ENCODE measurements at places on chromosomes 16 and 17.

- DNase-seq: peak; percentile 39
Observed at GRCh38 chr16:11949527-11949926, 7.7 kb upstream of the NPIPB2 start.

- no peak for DNase-seq
Observed at GRCh38 chr17:63859257-63859656, 14.2 kb downstream of the CSH2 start.

DNA sequence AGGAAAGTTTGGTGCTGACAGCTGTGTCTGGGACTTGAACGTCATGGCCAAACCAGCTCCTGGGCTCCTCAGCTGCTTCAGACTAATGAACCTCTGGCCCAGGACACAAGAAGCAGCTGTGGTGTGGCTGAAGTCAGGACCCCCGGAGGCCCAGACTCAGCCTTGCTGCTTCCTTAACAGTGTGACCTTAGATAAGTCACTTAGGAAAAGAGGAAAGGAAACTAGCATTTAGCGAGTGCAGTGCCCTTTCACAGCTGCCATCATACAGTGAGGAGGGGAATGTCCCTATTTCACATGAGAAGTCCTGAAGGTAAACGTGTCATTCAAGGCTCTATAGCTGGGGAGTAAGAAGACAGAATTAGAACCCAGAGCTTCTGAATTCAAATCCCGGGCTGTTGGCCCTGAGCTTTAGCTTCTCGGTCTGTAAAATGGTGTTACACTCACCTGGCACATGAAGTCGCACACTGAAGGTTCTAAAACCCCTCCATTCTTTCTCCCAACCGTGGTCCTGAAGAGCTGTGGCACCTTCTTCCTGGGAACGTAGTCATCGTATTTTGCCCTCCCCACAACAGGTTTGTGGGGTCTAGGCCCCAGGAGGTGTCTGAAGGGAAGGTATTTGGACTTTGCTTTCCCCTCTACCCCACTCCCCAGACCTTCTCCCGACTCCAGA lies 910 bp upstream of the RAMP2 start:
- no peak for DNase-seq

GRCh38 chr17:48752399-48753288 lies 24.1 kb upstream of the HOXB13 start:
- DNase-seq: no peak

DNA sequence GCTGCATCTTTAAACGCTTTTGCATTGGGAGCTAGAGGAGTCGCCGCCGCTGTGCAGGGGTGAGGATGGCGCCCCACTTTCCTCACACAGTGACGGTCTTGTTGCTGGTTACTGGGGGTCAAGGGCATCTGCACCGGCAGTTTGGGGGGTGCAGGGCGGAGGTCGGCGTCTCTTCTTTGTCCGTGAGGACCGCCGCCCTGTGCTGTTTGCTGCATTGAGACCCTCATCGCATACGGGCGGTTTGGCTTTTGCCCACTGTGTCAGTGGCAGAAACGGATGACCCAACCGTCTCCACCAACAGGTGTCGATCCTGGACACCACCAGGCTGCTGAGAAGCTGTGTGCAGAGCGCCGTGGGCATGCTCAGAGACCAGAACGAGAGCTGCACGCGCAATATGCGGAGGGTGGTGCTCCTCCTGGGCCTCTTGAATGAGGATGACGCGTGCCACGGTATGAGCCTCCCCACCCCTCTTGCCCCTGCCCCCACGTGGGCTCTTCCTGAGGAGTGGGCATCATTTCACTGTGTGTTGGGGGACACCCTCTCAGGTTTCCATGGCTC lies 61.2 kb upstream of the ENDOV start:
- DNase-seq: no peak

- no peak for DNase-seq
Observed at GRCh38 chr16:46620266-46621005, 743 bp downstream of the SHCBP1 start.

DNA sequence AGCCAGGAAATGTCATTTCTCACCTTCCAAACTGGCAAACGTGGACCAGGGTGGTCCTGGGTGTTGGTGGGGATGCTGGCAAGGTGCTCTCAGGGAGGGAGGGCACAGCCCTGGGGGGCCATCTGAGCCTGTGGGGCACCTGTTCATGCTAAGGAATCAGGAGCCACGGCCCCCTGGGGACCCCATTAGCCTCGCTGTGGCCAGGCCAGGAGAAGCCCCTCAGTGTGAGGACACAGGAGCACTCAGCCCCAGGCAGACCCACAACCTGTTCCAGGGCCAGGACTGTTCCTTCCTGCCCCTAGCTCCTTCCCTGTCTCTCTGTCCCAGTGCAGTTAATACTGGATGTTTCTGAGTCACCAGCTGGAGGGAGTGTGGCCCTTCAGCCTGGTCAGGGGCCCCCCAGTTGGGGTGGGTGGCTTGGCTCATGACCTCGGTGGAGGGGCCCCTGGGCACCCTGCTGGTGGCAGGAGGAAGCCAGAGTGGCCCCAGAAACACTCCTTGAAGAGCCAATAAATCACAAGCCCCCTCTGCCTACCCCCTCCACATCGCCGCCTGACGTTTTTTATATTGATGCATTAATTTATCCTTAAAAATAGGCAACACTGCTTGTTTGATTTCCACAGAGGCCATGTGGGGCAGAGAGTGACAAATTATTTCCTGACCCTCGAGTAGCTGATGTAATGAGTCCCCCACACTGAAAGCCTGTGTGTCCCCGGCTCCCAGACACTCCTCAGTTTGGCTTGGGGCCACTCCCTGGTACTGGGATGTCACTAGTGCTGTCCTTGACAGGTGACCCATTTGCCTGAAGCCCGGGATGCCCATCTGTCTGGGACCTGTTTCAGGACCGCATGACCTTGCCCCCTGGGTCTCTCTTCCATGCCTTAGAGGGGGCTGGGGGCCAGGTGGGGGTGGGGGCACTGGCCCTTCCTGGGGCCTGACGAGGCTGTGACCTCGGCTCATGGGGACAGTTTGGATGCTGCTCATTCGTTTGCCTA lies 22.3 kb downstream of the ACTG1 start:
- DNase-seq: no peak

DNA sequence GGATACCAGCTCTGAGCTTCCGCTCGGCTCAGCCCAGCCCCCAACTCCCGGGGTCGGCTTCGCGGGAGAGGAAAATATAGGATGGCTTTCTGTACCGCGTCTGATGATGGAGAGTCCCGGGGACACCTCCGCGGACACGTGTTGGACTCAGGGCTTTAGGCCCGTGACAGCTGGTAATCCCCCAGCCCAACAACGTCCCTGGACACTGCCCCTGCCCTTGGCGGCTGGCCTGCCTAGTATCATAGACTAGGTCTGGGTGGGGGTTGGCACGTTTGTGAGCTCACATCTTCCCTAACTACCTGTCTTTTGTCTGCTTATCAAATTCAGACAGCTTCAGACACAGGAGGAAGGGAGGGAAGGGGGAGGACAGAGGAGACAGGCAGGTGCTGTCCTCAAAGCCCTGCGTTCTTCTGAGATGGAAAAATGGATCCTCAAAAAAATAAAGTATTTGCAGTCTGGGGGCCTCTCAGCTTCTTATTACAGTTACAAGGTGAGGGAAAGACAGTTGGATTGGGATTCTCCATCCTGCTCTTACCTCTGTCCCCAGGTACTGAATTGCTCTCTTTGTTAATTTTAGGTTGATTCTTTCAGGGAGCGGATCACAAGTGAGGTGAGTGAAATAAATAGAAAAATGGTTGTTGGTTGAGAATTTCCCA lies 698 bp downstream of the PSME3 start:
- no peak for DNase-seq

GRCh38 chr17:46869975-46870803 lies 18.8 kb downstream of the WNT9B start:
- DNase-seq: no peak

- DNase-seq: no peak
Observed at GRCh38 chr17:65459677-65460347, 101.6 kb downstream of the AXIN2 start.

GRCh38 chr17:57869617-57870282 lies 19.9 kb upstream of the MRPS23 start:
- DNase-seq: peak; percentile 97

DNA sequence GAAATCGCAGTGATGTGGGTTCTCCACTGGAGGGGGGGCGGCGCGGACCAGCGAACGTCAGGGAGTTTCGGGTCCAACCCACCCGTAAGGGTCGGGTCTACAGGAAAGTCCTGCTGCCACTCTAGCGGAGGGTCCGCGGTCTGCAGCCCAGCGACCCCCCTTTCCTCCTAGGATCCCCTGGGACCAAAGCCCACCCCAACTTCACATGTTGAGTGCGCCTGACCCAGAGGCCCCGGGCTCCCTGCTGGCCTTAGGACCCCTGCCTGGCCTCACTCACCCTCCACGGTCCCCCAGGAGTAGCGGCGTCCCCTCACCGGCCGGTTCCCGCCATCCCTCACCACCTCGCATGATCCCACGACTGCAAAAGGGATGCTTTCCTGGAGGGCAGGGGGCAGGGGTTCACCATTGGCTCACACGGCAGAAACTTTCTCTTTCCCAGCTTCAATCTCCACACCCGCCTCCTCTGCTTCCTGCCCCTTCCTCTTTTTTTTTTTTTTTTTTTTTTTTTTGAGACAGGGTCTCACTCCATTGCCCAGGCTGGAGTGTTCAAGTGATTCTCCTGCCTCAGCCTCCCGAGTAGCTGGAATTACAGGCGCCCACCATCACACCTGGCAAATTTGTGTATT lies 3.1 kb downstream of the SEPTIN1 start:
- no peak for DNase-seq

- no peak for DNase-seq
Observed at GRCh38 chr17:2872282-2872681, 76.0 kb downstream of the RAP1GAP2 start.

- DNase-seq: no peak
Observed at GRCh38 chr17:81428121-81428515, 32.9 kb downstream of the BAHCC1 start.

DNA sequence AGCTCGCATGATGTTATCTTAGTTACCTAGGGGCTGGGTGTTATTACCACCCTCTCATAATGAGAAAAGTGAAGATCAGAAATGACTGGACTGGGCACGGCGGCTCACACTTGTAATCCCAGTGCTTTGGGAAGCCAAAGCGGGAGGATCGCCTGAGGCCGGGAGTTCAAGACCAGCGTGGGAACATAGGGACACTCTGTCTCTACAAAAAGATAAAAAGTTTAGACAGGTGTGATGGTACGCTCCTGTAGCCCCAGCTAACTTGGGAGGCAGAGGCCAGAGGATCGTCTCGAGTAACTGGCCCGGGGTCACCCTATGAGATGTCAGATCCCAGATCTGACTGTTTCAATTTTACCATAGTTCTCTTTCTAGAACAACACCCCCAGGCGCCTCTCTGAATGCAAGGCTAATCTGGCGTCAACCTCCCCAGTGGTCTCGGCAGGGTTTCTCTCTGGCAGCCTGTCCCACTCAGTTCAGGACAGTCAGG lies 1.9 kb upstream of the CCDC102A start:
- DNase-seq: no peak

DNA sequence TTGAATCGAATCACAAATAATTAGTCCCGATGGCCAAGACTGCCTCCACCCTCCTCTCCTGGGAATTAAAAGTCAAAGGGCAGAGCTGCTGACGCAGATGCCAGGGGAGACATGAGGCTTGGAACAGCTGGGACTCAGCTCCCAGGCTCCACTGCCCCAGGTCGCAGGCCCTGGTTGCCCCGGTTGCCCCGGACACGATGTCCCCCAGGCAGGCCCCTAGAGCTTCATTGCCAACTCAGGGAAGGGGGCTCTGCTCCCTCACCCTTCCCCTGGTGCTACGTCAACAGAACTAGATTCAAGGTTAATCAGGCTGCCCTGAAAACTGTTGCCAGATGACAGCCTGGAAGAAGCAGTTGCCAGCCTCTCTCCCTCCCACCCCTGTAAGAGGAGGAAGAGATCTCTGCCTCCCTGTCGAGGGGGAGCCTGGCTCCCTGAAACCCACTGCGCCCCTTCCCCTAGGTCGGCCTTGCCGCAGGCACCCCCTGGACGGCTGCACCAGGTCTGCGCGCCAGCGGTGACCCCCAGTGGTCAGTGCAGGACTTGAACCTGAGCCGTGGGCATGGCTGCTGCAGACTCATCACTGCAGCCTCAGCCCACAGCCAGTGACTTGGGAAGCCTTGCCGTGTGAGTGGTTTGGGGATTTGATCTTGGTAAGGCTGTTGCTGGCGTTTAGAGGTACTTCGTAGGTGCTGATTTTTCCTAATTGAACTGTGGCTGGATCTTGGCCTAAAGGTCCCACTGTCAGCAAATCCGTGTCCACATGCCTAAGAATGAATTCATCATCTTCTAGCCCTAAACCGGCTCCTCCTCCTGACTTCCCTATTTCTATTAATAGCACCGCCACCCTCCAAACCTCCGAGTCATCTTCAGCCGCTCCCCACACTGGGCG lies 84.1 kb upstream of the TOB1 start:
- peak; percentile 16 for DNase-seq

DNA sequence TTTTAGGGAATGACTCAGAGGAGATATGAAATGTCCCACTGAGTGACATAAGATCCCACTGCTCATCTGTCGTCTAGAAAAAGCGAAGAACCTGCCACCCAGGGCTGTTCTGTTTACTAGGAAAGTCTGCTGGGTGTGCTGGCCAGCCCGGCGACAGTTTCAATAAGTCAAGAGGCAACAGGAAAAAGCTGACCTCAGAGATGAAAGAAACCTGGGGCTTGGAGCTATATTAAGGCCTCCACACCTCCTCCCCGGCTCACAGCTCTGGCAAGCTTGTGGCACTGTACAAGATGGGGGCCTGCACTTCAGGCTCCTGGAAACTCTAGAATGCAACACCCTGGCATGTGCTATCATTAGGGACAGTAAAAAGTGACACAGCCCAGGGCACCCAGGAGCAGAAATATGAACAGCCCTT lies 10.6 kb downstream of the ZFHX3 start:
- no peak for DNase-seq
